ENCODE measurements at places on chromosomes 4 and X.

- no peak for DNase-seq
Observed at GRCh38 chrX:109889289-109890006, 113.5 kb upstream of the TMEM164 start.

GRCh38 chr4:101345596-101346350 is 1.6 kb downstream of the PPP3CA start:
- DNase-seq = peak; percentile 71

DNA sequence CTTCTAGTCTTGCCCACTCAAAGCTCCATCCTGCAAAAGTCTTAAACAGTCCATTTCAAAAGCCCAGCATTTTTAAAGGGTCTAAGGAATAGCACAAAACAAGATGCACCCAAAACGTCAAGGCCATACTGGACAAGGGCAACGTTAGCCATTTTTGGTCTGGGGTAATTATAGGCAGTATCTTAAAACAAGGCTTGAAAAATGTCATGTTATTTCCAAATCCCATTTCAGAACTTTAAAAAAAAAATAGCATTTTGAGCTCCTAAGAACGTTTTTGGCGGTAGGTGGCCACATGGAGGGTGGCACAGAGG is 584 bp upstream of the TMEM165 start:
- no peak for DNase-seq

DNA sequence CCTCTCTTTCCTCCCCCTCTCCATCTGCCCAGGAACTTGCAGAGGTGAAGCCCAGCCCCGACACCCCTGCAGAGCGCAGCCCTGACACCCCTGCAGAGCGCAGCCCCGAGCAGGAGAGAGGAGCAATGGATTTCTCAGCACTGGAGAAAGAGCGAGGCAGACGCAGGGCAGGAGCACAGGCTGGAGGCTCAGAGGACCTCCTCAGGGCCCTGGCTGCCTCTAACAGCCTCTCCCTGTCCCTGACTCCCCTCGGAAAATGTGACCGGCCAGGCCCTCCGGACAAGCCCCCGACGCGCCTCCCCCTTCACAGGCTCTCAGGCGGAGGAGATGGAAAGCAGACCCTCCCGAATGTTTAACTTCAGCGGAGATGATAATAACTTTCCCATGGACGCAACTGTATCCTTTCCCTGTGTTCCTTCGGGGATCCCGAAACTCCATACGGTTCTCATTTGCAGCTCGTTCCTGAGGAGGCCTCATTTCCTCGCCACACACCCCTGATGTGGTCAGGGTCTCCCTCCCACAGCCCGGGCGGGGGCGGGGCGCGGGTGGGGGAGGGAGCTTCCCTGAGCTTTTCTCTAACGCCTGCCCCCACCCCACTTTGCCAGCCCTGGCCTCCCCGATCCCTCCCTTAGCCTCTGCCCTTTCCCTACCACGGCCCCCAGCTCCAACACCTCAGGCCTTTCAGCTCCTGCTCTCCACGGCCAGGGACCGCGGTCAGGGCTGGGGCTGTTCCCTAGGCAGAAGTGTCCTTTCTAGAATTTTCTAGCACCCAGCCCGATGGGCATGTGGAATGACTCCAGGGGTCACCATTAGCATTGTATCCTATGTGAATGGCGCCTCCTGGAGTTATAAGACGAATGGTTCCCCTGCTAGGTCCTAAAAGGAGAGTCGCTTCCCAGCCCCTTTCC is 201.1 kb upstream of the BCOR start:
- DNase-seq = no peak

- no peak for DNase-seq
Observed at GRCh38 chrX:70001708-70002341, 47.9 kb downstream of the AWAT2 start.

- DNase-seq = no peak
Observed at GRCh38 chr4:38223782-38224236, 263.6 kb downstream of the PTTG2 start.

GRCh38 chr4:1057403-1057745 is 45.9 kb downstream of the FGFRL1 start:
- no peak for DNase-seq

DNA sequence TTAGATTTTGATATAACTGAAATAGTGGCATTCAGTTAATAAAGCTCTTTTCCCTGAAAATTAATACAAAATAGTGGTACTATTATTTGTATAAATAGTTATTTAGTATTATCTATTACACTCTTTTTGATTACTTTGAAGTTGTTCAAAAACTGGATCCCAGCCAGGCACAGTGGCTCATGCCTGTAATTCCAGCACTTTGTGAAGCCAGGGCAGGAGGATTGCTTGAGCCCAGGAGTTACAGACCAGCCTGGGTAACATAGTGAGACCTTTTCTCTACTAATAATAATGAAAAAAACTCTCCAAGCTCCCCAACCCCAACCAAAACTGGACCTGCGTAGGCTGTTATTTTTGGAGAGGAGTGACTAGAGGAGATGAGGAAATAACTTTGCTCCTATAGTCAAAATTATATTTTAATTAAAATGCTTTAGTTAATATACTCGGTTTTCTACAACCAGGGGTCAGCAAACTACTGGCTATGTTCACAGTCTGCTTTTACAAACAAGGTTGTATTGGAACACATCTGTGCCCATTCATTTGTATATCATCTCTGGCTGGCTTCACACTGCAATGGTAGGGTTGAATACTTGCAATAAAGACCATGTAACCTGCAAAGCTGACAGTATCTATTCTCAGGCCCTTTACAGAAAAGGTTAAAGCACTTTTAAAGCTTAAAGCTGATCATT is 27.6 kb downstream of the GUCY1A1 start:
- DNase-seq = no peak

GRCh38 chr4:100311181-100311580 is 120.9 kb upstream of the DDIT4L start:
- no peak for DNase-seq

DNA sequence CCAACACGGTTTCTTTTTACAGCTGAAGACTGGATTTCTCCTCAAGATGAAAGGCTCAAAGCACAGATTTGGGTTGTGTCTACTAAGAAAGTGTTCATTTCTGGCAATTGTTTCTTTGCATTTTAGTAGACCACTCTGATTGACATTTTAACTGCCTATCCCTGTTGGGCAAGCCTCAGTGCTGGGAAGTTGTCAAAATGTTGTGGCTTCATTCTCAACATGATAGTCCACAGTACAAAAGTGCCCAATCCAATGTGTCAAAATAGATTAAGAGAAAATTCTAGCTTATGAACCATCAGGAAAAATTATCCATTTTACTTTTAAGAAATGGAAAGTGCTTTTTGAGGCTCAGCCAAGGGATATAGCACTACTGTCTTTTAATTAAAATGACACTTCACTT is 323.9 kb upstream of the PRPS2 start:
- DNase-seq = no peak

DNA sequence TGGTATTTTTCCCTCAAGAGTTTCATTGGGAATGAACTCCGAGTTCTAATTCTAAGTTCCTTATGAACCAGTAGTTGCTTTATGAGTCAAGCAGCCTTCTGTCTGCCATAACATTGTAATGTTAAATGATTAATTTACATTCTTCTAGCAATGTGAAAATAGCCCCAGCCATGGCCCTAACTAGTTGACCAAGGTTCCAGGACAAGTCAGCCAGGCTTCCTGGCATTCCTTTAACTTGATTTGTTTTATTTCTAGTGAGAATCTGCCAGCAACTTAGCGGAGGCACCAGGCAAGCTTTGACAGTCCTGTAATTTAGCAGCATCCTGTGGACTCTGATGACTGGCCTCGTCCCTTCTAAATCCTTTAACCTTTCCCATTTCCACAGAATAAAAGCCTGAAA is 69.0 kb downstream of the GLRA2 start:
- DNase-seq = no peak

DNA sequence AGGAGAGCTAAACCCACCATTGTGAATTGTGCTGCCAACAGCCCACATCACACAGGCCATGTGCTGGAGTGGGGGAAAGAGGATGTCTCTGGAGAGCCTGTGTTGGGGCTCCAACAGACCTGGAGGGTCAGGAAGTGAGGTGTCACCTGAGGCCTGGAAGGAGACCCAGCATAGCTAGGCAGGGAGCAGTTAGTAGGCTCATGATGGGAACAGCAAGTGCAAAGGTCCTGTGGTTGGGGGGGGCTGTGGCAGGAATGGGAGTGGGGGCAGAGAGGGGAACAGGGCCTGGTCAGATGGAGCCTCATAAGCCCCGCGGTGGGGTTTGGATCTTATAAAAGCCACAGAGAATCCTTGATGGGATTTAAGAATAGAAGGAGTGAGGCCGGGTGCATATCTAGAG is 35.9 kb upstream of the GPR78 start:
- DNase-seq = no peak

- no peak for DNase-seq
Observed at GRCh38 chr4:113978561-113979147, 793 bp downstream of the ARSJ start.

- no peak for DNase-seq
Observed at GRCh38 chrX:133294126-133294525, 76.0 kb upstream of the TFDP3 start.

- DNase-seq = no peak
Observed at GRCh38 chrX:22095286-22095685, 63.2 kb downstream of the PHEX start.

DNA sequence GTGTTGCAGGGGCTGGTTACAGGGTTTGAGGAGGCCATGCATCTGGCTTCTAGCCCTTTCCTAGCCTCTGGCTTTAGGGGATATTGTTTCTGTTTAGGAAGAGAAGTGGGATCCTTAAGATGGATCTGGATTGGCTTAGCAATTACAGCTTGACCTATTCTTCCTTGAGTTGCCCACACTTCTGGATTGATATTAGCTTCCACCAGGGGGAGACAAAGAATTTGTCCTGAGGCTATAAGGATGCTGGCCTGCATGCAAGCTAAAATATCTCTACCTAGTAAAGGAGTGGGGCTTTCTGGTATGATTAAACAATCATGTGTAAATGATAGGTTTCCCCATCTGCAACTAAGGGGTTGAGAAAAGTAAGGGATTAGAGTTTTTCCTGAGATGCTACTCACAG is 117.2 kb downstream of the TEX13C start:
- DNase-seq = no peak

DNA sequence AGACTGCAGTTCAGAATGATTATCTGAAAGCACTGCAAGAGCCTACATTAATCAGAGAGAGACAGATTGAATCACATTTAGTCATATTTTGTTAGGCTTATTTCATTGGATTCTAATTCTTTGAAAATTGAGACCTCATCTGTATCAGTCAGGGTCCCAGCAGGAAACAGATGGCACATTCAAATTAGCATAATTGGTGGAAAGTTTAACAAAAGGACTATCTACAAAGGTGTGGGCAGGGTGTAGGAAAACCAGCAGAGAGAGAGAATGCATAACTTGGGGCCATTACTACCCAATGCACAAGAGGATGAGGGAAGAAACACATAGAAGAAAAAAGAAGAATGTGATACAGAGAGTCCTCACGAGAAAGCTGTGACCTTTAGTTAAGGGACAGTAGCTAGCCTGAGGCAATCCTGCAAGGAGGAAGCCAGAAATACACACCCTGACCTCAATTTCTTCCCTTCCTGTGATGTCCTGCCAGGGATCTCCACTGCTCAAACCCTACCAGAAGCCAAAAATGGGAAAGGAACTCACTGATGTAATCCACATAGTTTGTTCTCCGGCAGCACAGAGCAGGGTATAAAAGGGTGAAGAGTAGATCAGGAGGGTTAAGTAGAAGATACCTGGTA is 17.7 kb upstream of the XKRX start:
- DNase-seq = no peak

- no peak for DNase-seq
Observed at GRCh38 chr4:3299976-3300671, 7.3 kb downstream of the RGS12 start.

- DNase-seq = no peak
Observed at GRCh38 chr4:2166253-2166652, 75.7 kb downstream of the HAUS3 start.

DNA sequence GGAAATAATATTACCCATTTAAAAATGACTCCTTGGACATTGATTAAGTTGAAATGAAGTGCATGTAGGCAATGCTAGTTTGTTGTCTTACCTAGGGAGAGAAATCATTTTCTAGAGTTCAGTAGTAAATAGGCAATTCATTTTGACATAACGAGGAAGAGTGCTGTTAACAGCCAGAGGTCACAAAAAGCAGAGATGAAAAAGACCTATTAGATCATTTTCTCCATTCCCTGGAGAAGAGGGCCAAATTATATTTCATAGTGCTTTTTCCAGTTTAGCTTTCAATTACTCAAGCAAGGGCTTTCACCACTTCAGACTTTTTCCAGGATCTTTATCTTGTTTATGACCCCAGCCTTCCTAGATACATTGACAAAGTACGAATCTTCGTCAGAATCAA is 374.3 kb upstream of the GALNT7 start:
- DNase-seq = no peak

- DNase-seq = no peak
Observed at GRCh38 chr4:94346541-94346940, 3.9 kb upstream of the HPGDS start.

- no peak for DNase-seq
Observed at GRCh38 chrX:4182408-4182806, 469.0 kb upstream of the PRKX start.

DNA sequence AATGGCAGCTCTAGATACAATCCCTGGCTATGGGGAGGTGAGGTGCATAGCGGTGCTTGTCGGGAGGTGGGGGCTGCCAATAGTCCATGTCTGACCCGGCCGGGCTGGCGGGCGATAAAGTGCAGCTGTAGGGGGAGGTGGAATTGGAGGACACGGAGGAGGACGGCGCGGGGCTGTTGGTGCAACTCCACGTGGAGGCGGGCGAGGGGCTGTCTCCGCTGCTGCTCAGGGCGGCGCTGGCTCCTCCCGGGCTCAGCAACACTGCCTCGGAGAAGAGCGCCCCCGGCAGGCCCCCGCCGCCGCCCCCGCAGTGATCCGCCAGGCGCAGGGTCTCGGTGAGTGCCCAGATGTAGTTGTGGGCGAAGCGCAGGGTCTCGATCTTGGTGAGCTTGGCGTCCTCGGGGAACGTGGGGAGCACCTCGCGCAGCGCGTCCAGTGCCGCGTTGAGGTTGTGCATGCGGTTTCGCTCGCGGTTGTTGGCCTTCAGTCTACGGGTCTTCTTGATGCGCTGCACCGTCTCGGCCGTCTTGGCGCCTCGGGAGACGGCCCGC is 1.3 kb downstream of the NEUROG2 start:
- DNase-seq = no peak

DNA sequence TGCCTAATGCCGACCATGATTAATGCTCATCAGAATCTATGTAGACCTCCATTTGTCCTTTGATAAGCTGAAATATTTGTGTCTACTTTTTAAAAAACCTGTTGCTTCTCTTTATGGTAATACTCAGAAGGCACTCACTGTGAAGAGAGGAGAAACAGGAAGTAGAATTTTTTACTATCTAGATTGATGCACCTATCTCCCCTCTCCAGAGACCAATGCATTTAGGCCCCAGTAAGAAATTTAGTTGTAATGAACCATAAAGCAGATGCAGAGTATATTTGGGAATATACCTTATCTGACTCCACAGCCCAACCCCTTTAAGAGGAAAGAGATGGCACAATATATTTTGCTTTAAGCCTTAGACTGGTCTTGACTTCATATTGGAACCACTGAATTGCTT is 11.1 kb downstream of the TBL1X start:
- DNase-seq = no peak
